HT-29 (cell line): ENCODE measurements at places on chromosomes 1 and 21.

- DNase-seq = no peak
Measured at GRCh38 chr1:70947835-70948234, 99.8 kb downstream of the PTGER3 start.

GRCh38 chr1:12215118-12215961 lies 14.5 kb upstream of the VPS13D start:
- DNase-seq = no peak

GRCh38 chr1:47522935-47523834 lies 85.3 kb downstream of the FOXD2 start:
- no peak for DNase-seq

GRCh38 chr1:1111516-1112236 lies 4.2 kb downstream of the C1orf159 start:
- DNase-seq = no peak

- DNase-seq = no peak
Measured at GRCh38 chr1:197733324-197733723, 42.0 kb downstream of the DENND1B start.

- no peak for DNase-seq
Measured at GRCh38 chr1:240528591-240528990, 83.4 kb downstream of the GREM2 start.

DNA sequence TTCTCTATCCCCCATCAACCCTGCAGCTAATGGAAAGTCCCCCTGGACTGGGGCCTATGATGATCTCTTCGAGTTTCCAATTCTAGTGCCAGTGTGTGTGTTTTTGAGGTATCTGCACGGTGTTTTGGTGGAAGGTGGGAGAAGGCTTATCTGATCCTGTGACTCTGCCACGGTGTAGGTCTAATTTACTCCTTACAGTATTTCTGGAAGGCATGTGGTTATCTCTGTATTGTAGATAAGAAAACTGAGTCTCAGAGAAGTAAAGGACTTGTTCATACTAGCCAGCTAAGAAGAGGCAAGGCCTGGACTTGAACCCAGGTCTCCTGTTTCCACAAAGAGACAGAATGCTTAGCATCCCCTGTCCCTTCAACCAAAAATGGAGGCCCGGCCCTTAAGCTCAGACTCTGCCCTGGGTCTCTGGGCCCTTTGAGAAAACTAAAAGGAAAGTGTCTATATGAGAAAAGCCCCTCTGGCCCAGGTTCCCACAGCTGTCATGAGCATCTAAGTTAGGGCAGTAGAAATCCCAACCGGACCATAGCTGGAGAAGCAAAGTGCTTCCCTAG lies 20.3 kb downstream of the RIMS3 start:
- no peak for DNase-seq

- peak; percentile 59 for DNase-seq
Measured at GRCh38 chr1:28087614-28088167, 719 bp downstream of the EYA3 start.

DNA sequence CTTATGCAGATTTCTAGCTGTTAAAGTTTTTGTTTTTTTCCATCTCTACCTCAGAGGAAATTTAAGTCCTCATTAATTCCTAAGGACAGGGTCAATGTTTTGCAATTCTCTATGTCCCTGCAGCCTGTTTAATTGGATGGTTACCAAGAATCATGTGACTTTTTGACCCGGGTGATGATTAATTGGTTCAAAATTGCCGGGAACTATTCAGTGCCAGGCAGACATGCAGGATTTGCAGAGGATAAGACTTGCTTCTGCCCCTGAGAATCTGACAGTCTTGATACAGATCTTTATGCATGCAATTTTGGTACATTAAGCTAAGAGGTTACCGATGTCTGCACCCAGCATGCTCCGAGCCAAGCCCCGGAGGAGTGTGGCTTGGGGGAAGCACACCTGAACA lies 87.9 kb downstream of the PLPP3 start:
- DNase-seq = peak; percentile 26

DNA sequence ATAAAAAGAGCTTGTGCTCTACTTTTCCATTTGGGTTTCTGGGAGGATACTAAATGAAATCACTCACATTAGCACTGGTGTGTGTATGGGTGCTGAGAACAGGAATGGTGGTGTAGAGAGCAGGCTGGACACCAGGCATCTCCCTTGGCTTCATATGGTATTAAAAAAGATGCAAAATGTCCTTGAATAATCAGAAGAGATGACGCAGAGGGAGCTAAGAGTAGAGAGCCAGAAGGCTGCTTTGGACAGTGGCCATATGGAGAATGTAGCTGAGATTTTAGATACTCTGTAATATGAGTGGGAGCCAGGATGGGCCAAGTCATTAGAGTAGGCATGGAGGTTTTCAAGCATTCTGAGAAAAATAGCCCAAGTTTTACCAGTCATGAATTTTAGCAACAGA lies 112.3 kb upstream of the ZRANB2 start:
- DNase-seq = no peak

GRCh38 chr1:81493102-81493869 lies 307.4 kb upstream of the ADGRL2 start:
- no peak for DNase-seq

DNA sequence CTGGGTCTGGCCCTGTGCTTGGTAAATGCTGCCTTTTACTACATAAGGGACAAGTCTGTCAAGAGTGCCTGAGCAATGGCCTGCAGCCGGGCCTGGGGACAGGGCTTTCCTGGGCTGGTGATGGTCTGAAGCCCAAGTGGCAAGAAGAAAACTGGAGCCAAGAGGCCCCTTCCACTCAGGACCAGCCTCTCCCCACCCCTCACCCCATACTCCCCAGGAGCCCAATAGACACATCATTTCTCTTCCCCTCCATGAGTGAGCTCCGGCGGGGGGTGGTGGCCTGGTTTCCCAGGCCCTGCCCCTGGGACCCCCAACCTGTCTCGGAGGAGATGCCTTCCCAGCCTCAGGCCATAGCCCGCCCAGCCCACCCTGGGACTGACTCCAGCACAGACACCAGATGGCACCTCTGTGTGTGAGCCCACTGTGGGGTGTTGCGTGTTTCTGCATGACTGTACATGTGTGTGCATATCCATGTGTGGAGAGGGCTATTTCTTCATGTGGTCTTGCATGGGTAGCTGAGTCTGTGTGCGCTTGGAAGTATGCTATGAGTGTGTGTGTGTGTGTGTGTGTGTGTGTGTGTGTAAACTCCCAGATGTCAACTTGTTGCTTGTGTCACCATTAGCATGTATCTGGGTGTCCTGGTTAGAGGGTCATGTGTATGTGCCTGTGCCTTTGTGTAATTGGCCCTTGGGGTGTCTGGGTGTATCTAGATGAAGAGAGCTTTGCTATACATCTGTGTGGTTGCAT lies 14.3 kb upstream of the LRP8 start:
- no peak for DNase-seq

DNA sequence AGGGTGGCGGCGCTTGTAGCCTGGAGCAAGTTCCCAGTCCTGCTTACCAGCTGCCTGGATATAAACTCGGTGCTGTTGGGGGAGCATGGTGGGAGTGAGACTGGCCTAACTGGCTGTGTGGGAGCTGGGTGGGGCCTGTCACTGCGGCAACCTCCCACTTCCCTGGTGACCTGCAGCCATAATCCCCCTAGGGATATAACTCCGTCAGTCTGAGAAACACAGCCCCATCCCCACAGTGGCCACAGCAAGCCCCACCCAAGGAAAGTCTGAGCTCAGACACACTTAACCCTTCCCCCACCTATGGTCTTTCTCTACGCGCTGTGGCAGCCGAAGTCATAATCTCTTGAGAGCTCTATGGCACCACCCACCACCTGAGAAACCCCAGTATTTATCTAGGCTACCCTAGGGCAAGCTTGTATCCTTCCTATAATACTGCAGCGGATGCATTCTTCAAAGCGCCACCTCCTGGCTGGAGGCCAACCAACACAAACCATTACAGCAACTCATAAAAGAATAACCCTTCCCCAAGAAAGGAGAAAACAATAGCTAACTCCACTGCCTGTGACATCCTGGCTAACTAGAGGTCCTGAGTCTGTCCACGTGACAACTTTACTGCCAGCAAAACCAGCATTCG lies 57.4 kb downstream of the ZNF648 start:
- DNase-seq = peak; percentile 72

DNA sequence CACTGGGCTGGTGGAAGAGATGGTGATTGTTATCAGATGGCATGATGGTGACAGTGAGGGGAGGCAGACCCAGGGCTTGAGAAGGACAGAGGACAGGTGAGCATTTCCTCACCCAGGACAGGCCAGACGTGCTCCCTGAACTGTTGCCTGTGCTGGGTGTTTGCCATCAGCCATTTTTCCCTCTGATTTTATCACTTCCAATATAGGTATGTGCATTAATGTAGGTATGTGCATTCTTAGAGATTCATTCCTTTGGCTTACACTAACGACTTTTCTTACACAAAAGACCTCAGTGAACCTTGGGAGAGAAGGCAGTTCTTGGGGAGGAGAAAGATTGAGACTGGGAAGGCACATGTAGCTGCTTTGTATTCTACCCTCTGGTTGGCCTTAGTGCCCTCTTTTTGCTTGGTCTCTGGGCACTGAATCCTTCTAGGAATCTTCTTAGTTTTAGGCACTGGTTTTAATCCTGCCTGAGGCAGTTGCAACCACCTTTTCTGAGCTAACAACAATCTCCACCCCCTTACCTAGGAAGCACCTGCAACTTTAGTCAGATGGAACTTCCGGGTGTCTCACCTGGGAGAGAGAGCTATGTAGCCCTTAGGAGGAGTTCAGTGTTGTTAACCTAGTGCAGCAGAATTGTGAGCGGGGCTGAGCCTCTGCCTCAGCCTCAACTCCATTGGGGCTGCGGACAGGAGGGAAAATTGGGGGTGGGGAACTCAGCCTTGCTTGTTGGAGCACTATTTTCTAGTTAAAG lies 30.9 kb downstream of the C1orf116 start:
- peak; percentile 85 for DNase-seq

DNA sequence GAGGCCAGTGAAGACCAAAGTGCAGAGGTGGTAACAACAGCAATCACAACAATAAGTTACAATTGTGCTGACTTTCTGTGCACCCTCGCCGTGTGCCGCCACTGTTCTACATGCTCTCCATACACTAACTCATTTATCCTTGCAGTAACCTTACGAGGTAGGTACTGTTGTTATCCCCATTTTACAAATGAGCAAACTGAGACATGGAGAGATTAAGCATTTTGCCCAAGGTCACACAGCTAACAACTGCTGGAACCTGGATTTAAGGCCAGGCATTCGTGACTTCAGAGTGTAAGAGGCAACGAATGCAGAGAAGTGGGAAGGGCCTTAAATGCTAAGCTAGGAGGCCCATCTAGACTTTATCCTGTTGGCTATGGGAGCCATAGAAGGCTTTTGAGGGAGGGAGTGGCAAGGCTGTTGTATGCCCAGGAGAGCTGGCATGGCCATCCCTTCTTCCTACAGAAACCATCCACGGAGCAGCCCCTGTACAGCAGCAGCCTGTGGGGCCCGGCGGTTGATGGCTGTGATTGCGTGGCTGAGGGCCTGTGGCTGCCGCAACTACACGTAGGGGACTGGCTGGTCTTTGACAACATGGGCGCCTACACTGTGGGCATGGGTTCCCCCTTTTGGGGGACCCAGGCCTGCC lies 36.6 kb downstream of the AZIN2 start:
- DNase-seq = no peak

DNA sequence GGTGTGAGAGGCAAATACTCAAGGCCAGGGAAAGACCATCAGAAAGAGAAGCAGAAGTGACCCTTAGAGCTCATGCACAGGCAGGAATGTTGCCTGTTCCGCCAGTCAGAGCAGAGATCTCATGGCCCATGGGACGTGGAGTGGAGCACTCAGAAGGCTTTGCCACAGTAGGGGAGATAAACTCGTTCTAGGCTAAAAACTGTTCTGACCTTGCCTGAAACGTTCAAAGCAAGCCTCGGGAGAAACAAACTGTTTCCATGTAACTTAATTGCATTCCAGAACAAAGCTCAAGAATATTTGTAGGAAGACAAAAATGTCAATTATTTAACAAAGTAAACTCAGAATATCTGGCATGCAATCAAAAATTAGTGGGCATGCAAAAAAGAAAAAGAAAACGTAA lies 20.7 kb upstream of the SLC19A1 start:
- no peak for DNase-seq

DNA sequence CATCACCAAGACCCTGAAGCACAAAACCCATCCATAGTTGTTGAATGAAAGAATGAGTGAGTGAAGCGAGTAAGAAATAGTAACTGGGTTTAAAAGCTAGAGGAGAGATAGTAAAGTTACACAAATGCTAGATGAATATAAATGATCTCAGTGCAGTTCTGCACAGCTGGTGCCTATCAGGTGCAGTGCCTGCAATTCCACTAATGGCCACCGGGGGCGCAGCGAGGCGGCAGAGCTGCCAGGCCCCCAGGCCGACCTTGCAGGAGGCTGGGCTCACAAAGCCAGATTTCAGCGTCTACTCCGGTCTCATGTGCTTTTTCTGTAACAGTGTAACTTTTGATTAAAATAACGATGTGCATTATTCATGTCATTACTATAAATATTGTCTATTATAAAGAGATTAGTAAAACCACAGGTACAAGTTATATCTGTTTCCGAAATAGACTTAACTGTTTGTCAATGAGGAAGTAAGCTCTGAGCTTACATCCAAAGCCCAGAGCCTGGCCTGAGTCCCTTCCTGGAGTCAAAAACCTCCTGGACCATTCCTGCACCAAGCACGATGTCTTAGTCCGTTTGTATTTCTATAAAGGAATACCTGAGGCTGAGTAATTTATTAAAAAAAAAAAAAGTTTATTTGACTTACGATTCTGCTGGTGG lies 477.6 kb downstream of the NPHP4 start:
- peak; percentile 68 for DNase-seq

DNA sequence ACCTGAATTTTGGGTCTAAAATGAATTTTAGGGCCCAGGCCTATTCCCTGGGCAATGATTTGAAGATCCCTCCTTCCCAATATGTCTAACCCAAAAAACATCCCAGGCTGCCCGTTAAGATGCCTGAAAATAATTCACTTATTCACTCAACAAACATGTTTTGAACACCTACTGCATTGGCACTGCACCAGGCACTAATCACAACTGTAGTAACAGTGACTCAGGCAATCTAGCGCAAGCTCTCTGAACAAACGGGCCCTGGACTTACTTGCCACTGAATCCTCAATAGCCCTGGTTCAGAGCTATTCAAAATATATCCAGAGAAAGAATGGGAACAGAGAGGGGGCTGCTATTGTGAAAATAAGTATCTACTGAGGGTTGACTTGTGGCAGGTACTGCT lies 4.2 kb downstream of the CD244 start:
- DNase-seq = no peak

DNA sequence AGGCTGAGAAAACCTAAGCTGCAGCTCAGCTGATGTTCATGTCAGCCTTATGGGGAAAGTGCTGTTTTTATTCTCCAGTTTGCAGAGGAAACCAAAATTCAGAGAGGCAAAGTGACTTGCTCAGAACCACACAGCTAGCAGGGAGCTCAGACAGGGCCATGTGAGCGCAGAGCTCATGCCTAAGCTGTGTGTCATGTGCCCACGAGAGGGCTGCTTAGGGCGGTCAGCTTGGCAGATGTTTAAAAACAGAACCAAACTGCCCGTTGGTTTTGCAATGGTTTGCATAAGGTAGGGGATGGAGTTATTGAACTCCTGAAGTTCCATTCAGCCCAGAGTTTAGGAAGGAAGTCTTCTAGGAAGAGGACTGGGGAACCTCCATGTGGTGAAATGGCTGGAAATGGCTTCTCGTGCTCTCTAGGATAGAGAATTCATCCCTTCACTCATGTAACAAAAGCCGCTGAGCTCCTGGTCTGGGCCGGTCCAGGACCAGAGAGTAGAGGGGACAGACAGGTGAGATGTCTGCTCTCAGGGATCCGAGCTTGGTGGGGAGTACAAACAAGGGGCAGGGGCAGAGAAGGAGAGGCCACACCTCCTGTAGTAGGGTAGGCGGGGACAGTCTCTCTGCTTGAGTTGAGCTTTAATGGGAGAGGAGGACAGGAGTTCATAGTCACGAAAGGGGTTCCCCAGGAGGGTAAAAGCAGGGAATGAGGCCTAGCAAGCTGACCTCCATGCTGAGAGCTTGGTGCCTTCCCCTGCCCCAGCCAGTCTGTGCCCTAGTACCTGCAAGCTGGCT lies 46.9 kb downstream of the ARHGEF10L start:
- DNase-seq = peak; percentile 49
